ENCODE measurements at places on chromosomes 12 and 14.

DNA sequence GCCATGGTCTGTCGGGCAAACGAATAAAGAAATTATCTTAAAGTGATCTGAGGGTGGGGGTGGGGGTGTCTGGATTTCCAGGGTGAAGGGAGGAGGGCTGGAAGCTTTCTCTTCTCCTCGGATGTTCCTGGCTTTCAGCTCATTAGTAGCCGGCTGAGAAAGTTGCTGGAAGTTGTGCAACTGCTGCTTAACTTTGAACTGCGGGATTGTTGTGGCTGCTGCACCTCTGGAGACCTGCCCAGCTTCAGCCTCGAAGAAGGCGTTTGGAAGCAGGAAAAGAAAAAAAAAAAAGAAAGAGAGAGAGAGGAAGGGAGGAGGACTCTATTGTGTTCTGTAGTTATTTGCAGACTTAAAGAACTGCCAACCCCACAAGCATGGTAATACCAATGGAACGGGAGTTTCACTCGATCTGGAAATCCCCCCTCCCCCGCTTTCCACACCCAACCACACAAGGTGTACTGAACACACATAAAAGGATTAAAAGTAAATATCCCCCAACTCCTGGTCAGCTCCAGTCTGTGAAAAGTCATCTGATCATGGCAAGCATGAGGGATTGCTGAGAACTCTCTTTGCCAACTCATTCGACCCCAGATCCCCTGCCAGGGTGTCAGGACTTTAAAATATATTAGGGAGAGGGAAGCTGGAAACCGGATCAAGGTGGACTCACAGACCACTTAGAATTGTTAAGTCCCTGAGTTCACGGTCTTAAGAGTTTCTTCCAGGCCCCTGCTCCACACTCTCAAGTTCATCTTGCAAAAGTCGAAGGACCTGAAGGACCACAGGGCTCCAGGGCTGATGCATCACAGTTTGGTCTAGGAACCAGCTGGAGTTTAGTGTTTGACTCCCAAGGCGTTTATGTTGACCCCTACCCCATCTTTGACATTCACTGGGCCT, at the start of gene RASSF9:
Gene RASSF9 (minus strand): TSS at position 213 of the 894 bp plus-strand sequence. CDS start 208 bp downstream, at position 5.
- DNase-seq, result no peak

DNA sequence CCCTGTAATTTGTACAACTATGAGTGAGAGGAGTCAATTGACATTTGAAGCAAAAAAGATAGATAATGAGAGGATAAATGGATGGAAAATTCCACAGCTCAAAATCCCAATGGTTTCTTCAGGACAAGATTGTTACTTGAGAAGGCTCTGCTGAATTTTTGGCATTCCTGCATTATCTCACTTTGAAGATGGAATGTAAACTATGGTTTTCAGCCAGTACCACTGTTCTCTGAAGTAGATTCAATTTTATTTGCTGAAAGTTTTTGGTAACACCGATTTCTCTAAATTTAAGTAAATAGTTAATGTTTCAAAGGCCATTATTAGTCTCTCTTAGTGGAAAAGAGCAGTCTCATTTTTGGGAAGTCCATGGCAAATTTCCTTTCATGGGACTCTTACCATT, 121.9 kb upstream of the SLC38A2 start:
- no peak for DNase-seq

GRCh38 chr14:59664741-59665140, 88.1 kb upstream of the CCDC175 start:
- no peak for DNase-seq

DNA sequence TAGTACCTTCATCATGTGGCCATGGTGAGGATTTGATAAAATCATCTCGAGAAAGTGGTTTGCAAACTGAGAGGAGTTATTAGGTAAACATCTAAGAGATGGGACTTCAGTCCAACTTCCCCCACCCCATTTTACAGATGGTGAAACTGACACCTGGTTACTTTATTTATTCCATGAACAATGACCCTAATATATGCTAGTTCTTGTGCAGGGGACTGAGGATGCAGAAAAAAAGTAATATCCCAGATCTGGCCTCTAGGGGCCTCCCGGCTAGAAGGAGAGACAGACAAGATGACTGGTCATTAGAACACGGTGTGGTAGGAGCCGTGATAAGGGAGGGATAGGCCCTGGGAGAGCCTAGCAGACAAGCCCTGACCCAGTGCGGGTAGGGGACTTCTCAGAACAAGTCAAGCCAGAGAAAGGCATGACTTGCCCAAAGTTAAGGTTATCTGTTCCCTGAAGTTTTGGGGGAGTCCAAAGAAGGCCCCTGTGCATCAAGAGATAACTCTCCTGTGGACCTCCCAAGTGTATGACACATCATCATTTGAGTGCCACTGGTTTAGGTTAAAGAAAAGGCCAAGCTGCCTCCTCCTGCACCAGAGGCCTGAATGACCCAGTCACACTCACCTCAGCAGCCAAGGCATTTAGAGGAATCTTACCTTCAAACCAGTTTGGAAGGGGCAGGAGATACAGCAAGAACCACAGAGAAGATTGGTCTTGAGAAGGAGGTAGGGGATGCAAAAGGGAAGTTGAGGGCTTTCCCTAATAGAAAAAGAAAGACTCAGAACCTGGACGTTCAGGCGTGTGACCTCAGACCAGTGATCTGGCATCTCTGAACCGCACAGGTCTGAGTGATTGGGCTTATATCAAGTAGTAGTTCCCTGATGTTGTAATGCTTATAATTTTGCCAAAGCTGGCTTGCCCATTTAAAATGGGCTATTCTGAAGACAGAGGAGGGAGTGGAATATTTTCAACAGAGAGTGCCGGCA, 1.6 kb downstream of the CMKLR1 start:
- no peak for DNase-seq

DNA sequence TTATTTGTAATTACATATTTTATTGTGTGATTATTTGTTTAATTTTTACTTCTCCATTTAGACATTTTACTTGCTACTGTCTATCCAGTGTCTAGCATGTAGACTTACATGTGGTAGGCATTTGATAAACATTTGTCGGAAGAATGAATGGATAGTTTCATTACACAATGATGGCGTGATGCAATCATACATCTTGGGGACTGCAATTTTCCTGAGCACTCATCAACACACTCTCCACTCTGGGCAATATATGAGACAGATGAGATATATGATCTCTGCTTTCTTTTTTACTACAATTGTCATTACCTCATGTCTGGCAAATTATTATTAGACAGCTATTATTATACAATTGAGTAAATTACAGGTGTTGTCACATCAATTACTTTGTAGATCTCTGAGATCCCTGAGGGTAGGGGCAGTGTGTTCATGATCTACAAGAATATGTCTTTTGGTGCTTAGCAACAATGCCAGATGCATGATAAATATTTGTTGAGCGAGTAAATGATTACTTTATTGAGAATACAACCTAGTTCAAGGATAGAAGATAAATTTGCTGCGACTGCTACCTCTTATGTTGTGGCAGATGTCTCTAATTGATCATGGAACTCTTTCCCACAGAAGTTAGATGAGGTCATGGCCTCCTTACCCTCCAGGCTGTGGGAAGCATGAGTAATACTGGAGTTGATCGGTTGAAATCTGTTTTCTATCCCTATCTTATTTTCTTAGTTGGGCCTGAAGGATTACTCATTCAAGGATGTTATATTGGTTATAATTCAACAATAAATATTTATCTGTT, 416.0 kb downstream of the LRIG3 start:
- DNase-seq, result no peak

GRCh38 chr12:108046135-108046534, 83.0 kb upstream of the WSCD2 start:
- DNase-seq, result no peak

DNA sequence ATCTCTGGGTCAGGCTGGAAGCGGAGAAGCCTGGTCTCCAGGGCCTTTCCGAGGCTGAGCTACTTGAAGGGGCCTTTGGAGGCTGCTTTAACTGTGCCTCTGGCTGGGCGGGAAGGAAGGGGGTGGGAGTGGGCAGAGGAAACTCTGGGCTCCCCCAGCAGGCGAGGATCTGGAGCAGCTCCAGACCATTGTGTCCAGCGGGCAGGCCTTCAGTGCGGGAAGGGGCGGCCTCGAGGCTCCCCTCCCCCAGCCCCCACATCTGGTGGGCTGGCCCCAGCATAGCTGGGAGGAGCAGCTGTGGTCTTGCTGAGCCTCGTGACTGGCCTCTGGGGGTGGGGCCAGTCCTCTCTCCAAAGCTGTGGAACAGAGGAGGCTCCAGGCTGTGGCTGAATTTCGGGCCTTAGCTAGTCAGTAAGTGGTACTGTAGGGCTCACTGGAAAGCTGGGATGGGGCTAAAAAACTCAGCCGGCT, 3.4 kb downstream of the TAMALIN start:
- no peak for DNase-seq

Data from stimulated activated CD4-positive, alpha-beta T cell treated with anti-CD3 and anti-CD28 coated beads, Interleukin-1b, Interleukin-23, amount 100 ng/mL, for 4 hours (primary cell).